ENCODE measurements at places on chromosomes 13 and 19.
A peak's percentile ranks its signal among the peaks of the same experiment; 100 is the strongest.

DNA sequence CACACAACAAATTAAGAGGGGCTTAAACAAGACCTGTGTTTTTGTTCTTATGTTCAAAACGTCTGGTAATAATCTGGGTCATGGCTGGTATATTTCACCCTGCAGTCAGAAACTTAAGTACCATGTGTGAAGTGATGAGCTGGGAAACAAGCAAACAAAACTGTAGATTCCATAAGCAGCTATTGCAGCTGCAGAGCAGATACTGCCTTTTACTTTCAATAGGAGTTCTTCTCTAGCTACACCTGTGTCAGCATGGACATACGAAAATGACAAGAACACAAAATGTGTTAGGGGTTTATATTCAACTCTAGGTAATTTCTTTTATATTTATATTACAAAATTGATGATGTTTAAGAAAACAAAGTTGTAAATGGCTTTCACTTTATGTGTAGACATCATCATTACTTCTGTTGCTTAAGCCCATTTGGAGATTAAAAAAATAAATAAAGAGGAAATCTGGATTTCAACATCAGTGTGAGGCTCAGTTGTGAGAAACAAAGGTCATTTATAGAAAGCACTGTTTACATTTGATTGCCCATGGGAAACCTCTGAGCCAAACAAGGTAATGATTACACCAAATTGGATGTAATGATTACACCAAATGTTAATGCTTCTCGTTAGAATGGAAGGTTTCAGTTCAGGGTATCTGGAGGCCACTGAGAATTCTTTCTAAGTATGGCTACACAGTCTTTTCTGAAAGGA lies 451.0 kb upstream of the SLC10A2 start:
- peak; percentile 5 for DNase-seq

GRCh38 chr19:38350883-38351282 lies 15.3 kb downstream of the CATSPERG start:
- no peak for DNase-seq

DNA sequence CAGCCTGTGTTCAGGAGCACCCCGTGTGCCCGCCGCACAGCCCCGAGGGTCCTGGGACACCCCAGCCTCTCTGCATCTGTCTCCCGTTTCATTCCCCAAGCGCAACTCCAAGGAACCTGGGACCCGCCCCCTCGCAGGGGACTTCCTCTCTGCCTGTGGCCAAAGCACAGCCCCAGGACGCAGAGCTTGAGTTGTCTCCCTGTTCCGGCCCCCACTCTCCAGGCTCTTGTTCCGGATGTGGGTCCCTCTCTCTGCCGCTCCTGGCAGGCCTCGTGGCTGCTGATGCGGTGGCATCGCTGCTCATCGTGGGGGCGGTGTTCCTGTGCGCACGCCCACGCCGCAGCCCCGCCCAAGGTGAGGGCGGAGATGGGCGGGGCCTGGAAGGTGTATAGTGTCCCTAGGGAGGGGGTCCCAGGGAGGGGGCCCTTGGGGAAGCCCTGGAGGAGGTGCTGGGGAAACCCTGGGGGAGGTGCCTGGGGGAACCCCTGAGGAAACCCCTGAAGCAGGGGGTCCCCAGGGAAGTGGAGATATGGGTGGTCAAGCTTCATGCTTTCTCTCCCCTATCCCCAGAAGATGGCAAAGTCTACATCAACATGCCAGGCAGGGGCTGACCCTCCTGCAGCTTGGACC lies 1.3 kb downstream of the HCST start:
- DNase-seq = peak; percentile 90

GRCh38 chr19:36051236-36051635 lies 2.8 kb downstream of the THAP8 start:
- DNase-seq = no peak

- DNase-seq = peak; percentile 73
These were observed 11.7 kb downstream of the PRR36 start for GRCh38 chr19:7862413-7862951.

DNA sequence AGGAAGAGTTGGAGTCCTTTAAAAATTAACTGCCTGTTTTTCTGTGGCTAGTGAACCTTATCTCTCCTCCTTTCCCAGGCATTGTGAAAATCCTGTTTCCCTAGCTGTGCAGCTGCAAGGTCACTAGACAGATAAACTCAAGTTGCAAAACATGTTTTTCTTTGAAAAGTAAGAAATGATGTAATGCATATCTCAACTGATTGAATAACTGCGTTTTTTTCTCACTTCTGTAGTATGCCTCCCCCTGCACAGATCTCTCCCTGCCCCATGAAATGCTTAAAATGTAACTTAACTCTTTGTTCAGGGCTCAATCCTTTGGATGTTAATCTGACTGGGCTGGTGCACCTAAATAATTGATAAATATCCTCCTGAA lies 27.7 kb upstream of the CYSLTR2 start:
- no peak for DNase-seq

GRCh38 chr13:32907211-32907610 lies 109.0 kb upstream of the KL start:
- DNase-seq = no peak

GRCh38 chr13:114140906-114141250 lies 8.5 kb upstream of the RASA3 start:
- DNase-seq = peak; percentile 33

- no peak for DNase-seq
These were observed 60.0 kb upstream of the LRCH1 start for GRCh38 chr13:46492946-46493345.

GRCh38 chr13:91714855-91715254 lies 316.4 kb downstream of the GPC5 start:
- no peak for DNase-seq

- DNase-seq = no peak
These were observed 71.7 kb upstream of the VSTM2B start for GRCh38 chr19:29454109-29454508.

- peak; percentile 83 for DNase-seq
These were observed 21.8 kb downstream of the OLFM2 start for GRCh38 chr19:9914315-9915207.

GRCh38 chr13:114104655-114105520 lies 27.5 kb downstream of the RASA3 start:
- DNase-seq = no peak

- no peak for DNase-seq
These were observed 40.5 kb upstream of the DCT start for GRCh38 chr13:94520001-94520400.

GRCh38 chr13:89199138-89199537 lies 1528.0 kb downstream of the SLITRK5 start:
- no peak for DNase-seq

- no peak for DNase-seq
These were observed 11.6 kb downstream of the ARRDC5 start for GRCh38 chr19:4891066-4891465.

GRCh38 chr19:38287604-38288003 lies 16.4 kb upstream of the C19orf33 start:
- DNase-seq = no peak

DNA sequence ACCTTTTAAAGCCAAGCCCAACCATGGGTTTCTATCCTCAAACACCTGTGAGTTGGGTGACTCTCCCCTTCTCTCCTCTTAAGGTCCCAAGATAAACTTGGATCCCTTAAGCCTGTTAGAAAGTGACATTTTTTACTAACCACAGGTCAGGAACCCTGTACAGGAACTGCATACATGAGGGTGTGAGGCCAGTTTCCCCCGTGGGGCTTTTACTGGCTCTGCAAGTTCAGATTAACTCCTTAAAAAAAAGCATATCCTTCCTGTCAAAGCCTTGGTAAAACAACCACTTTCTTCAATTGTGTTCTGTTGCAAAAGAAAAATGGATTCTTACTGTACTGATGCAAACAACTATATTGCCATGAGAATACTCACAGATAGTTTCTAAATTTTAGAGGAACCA lies 2638.7 kb upstream of the PCDH20 start:
- no peak for DNase-seq

DNA sequence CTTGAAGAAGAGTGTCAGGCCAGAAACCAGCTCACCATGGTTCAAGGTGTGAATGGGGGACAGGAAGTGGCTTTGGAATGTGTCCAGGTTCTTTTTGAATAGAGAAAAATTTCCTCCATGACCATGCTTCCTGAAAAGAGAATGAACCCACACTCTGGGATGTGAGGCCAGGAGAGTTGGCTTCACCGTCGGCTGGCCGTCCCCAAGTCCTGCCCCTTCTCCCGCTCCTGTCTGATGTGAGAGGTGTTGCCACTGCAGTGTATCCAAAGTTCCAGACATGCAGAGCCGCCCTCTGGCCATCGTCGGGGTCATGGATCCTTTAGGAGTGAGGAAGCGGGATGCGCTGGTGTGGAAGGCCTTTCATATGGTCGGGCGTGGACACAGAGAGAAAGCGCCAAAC lies 101.2 kb downstream of the COL4A2 start:
- no peak for DNase-seq

- DNase-seq = no peak
These were observed 110.4 kb upstream of the KL start for GRCh38 chr13:32905864-32906180.

DNA sequence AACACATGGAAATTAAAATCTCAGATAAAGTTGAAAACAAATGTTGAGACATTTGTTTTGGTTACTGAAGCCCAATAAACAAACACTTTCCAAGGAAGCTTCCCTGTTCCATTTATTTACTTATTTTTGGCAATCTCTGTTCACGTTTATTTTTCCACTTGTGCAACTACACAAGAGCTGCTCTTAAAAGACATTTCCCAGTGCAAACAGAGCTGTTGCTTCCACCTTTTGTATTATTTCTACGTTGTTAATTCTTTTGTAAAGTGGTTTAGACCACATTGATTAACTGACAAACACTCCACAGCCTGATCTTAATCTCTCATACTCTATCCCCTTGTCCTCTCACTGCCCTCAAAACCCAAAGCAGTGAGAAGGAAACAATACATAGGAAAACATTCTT lies 757.6 kb downstream of the LIG4 start:
- DNase-seq = no peak

DNA sequence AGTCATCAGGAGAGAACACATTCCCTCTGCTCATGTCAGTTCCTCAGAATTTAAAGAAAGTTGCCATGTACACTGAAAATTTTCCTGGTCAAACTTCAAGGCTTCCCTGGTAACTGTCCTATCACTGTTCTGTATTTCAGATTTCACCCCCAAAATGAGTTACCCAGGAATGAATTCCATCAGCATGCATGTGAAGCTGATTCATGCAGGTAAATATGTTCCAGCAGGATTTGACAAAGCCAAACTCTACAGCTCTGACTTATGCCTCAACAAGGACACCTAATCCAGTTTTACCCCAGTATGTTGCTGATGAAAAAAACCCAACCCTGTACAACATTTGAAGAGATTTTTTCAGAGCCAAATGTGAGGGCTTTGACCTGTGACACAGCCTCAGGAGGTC lies 21.5 kb downstream of the LIG4 start:
- DNase-seq = no peak

- no peak for DNase-seq
These were observed 185.7 kb downstream of the RFC3 start for GRCh38 chr13:34003656-34004055.

GRCh38 chr19:35692010-35692409 lies 12.3 kb upstream of the ZBTB32 start:
- DNase-seq = no peak

DNA sequence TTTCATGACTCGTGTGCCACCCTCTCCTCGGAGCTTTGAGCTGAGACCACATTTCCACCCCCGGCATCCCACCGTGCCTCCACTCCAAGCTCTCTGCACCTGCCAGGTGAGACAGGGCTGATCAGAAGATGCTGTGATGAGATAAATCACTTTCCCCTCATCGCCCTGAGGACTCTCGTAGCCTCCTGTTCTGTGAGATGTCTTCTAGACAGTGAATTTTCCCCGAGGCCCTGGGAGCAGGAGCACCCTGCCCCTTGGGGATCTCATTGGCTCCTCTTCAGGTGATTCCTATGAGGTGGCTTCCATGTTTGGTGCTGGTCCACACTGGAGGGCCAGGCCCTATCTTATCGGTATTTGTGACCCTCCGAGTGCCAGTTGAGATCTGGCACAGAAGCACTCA lies 154.0 kb upstream of the TSHZ3 start:
- DNase-seq = no peak

DNA sequence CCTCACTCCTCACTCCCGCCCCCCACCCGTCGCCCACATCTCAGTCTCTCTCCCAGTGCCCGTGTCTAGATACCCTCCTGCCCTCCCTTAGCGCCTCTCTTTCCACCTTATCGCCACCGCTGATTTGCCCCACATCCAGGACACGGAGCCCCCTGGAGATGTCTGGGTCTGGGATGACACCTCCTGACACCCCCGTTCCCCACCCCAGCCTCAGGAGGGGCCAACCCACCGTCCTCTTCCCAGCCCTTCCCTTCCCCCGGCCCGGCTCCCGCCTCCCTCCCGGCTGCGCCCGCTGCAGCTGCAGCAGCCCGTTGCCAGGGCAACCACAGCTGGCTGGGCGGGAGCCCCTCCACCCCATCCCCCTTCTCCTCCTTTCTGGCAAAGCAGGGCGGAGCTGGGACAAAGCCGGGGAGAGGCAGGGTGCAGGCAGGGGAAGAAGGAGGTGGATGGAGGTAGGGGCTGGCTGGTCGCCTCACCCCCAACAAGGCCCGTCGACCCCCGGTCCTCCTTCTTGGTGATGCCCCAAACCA lies 13.5 kb downstream of the DPF1 start:
- DNase-seq = no peak

DNA sequence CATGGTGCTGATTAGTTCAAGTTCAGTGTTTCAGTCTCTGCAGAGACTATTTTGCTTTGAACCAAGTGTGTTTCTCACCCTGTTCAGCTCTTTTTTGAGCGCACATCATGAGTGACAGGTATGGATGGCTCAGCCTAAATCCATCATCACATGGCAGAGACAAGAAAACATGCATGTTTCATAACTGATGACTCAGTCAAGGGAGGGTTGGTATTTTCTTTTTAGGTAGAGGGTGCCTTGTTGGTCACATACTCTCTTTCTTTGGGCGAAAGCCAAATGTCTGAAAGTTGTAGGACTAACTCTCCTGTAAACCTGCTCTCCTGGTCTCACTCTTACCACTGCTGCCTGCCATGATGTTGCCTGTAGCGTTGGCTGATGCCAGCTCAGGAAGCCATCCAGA lies 48.1 kb upstream of the RAP2A start:
- no peak for DNase-seq

DNA sequence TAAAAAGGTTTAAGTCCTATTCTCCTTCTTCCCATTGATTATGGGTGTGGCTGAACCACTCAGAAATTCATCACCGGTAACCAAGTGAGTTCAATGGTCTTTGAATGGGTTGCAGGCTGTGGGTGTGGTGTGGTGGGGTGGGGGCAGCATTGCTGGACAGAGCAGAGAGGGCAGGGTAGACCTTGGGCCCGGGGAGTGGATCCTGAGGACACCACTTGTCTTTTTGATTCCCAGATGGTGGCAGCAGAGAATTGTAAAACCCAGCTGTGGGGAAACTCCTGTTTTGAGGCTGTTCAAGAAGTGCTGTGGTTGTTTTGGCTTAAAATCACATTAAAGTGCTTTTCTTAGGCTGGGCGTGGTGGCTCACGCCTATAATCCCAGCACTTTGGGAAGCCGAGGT lies 45.8 kb upstream of the RGCC start:
- DNase-seq = no peak

- DNase-seq = no peak
These were observed 31.1 kb downstream of the TEX30 start for GRCh38 chr13:102742506-102742905.

GRCh38 chr13:95434111-95434510 lies 118.4 kb upstream of the CLDN10 start:
- DNase-seq = no peak

GRCh38 chr13:24181991-24182702 lies 21.6 kb downstream of the SPATA13 start:
- no peak for DNase-seq
